Left ventricle myocardium inferior (tissue), 1 donor: ENCODE measurements at places on chromosomes 2 and 18. TPM values are rescaled to one million over a fixed set of nuclear protein-coding genes. Genes with fewer than 3 reads are reported as not detected.

DNA sequence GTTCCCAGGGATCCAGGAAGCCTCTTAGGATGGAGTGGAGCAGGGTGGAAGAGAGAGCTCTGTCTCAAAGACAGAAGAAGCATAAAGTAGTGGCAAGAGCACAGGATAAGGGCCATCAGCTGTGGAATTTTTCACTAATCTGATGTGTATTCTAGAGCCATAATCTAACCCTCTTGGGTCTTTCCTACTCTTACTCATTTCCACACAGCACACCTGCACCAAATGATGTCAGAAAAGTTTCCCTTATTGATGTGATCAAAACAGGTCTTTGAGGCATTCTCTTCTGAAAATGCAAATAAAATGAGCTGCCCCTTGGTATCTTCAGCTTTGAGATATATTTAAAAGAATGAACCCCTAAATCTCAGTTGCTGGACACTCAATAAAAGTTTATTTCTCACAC is 415.1 kb upstream of the CHST9 start:
- no peak for DNase-seq

GRCh38 chr2:205660521-205661124 is 21.7 kb upstream of the NRP2 start:
- DNase-seq: no peak

DNA sequence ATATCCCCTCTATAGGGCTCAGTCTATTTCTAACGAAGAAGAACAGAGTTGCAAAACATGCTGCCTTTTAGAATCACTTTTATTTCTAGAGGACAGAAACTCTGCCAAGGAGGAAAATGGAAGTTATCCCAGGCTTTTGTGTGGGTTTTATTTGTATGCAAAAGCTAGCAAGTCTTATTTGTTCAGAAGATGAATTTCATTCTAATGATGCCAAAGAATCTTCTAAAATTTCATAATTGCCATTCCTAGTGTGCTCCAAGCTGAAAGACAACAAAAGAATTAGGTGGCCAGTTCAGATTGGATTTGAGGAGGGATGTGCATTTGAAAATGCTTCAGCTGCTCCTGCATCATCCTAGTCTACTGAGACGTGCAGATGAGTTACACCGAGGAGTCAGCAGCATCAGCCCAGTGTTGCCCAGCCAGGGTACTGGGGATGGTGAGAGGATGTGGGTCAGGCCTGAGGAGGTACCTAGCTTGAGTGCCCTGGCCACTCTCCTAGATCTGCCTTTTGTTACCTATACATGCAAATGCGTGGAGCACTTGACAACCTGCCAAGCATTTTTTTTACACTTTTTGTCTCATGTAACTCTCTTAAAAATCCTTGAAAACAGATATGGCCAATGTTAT is 80.1 kb downstream of the KCNS3 start:
- DNase-seq: no peak

- no peak for DNase-seq
These were observed 117.6 kb upstream of the EML6 start for GRCh38 chr2:54605836-54606235.

- no peak for DNase-seq
These were observed 81.9 kb downstream of the EHBP1 start for GRCh38 chr2:62787386-62787785.

The GAD1 gene
- not detected for total RNA-seq
